ENCODE measurements at places on chromosomes 1 and 21.

GRCh38 chr1:100542285-100542684, 4.3 kb downstream of the GPR88 start:
- no peak for DNase-seq

DNA sequence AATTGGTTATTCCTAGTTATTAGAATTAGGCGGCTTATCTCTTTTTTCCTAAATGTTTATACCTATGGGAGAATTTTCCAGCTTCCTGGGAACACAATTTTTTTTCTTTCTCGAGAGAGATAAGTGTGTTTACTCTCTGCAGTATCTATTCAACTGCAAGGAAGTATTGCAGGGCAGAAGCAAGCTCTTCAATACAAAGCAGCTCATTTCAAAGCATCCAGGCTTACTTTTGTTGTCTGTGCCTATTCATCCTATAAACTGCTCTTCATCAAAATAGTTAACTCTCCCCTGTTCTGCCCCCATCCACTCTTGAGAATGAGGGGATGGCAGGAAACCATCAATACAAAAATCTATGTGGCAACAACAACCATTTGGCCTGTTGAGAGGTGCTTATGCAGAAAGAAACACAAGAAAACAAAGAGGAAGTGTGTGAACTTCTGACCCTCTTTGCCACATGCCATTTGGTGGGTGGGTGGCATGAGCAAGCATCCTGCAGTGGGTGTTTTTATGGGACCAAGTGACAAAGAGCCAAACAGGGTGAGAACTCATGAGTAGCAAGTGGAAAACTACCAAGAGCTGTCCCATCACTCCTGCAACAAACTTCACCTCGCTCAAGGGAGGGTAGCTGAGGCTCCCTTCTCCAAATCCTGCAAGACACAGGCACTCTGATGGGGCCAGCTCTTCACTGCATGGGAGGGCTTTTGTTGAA, 50.6 kb upstream of the MRPS6 start:
- no peak for DNase-seq

DNA sequence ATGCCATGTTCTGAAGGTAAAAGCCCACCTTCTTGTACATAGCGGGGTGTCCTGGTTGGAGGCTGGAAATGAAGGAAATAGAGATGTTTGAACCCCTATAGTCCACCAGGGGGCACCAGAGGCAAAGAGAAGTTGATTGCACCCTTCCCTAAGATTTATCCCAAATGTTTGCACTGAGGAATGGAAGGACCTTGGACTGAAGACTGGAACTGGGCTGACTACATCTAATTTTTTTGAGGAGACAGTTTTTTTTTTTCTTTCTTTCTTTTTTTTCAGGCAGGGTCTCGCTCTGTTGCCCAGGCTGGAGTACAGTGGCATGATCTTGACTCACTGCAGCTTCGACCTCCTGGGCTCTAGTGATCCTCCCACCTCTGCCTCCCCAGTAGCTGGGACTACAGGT, 55.3 kb upstream of the EIF4G3 start:
- DNase-seq, result no peak

DNA sequence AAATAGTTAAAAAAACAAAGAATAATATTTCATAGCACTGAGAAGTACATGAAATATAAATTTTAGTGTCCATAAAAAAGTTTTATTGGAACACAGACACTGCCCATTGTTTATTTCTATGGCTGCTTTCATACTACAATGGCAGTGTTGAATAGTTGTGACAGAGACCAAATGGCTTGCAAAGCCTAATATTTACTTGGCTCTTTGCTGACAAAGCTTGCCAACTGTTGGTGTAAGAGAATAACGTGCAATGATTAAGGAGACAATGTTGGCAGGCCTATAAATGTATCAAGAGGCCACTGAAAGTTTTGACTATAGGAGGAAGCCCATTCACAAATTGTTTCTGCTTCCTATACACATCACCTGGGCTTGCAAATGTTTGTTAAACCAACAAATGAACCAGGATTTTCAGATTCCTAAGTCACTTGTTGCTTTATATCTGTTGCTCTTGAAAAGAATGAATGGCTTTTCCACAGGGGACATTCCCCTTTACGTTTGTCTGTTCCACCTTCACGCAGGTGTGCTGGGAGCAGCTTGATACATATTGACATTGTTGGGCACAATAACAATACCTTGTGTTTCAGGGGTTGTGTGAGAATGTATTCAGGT, 5.5 kb upstream of the ST6GALNAC3 start:
- DNase-seq, result no peak

GRCh38 chr1:41713557-41714327, 205.0 kb downstream of the HIVEP3 start:
- peak; percentile 99 for DNase-seq

GRCh38 chr1:45686015-45686287, 382 bp downstream of the GPBP1L1 start:
- DNase-seq, result no peak

DNA sequence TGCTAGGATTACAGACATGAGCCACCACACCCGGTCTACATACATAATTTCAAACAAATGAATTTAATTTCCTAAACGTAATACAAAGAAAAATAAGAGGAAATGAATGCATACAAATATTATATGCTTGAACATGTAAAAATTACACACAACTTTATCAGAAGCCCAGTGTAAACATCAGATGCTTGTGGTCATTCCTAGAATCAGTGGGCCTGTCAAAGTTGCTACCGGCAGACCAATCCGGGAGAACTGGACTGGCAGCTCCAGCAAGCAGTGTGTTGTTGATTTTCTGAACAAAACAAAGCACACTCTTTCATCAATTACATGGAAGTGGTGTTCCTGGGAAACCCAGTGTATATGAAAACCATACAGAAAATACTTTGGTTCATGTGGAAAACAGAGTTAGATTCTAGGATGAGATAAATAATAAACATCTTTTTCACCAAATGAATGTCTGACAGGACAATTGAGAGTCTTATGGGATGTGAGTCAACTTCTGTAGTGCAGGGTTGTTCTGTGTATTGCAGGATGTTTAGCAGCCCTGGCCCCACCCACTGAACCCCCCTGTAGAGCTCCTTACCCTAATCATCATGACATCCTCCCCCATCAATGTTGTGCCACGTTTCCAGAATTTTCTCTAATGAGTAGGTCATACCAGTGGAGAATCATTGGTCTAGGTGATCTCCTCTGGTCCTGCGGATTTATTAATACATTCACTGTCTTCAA, 33.8 kb downstream of the MFSD2A start:
- no peak for DNase-seq

DNA sequence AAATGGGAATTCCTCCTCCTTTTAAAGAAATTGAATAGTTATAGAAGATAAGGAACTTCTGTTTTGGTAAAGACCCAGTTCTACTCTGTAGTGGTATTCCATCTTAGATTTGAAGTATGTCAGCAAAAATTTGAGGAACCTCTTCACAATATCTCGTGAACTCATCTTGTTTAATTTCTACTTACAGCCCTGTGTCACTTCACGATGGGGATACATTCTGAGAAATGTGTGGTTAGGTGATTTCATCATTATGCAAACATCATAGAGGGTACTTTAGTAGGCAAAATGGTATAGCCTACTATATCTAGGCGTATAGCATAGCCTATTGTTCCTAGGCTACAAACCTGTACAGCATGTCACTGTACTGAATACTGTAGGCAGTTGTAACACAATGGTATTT, 36.0 kb downstream of the ALG6 start:
- DNase-seq, result no peak

GRCh38 chr1:227793948-227794816, 21.3 kb upstream of the PRSS38 start:
- no peak for DNase-seq

DNA sequence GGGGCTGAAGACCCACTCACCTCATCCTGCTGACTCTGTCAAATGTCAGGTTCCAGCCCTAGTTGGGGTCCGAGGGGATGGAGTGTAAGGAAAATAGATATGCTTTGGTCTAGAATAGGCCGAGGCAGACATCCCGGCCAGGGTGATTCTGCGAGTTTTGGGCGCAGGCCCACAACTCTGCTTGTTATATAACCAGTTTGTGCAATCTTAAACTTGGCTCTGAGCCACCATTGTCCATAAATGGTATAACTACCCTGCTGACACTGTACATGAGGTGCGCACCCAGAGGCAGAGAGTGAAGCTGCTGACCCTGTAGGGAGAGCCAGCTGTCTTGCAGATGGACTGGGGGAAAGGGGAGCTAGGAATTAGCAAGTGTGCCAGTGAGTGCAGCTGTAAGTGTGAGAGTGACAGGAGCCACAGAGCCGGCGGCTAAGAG, 1388.8 kb downstream of the AMY1C start:
- DNase-seq, result no peak

- DNase-seq, result no peak
Measured at GRCh38 chr1:206891412-206891811, 5.8 kb upstream of the IL24 start.

GRCh38 chr21:23127973-23128372, 2129.8 kb downstream of the NCAM2 start:
- no peak for DNase-seq

DNA sequence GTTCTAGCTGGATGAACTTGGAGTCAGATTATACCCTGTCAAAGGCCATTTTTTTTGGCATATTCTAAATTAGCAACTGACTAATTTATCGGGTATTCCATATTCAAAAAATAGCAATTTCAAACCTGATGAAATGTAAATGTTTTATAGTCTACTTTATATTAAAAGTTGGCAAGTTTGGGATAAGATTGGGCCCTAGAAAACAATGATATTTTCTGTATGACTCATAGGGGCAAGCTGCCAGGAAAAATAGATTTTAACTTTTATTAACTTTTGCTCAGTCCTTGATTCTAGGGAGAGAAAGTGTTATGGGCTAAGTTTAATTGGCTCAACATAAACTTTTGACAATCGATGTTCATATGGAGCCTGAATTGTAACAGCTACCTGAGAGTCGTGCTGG, 576.9 kb upstream of the B3GALT2 start:
- DNase-seq, result no peak

DNA sequence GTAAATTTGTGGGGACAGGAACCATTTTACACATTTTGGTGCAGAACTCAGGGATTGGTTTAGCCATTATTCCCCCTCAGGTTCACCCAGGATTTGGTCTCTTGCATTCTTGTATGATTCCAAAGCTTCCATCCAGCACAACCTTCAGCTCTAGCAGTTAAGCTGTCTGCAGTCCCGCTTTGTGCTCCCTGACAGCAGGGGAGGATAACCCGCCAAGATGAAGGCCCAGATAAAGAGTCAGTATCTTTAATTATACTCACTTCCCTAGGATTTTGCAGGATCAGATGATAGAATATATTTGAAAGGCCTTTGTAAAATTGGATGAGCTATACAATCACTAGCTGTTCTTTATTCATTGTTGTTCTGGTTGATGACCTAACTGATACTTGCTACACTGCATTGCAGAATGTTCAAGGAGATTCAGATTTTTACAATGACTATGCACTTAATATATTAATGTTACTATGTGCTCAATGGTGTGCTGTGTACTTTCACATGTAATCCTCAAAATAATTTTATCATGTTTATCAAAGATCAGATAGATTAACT, 49.8 kb downstream of the SLC16A1 start:
- no peak for DNase-seq

- no peak for DNase-seq
Measured at GRCh38 chr1:31111290-31111951, 45.9 kb upstream of the PUM1 start.

DNA sequence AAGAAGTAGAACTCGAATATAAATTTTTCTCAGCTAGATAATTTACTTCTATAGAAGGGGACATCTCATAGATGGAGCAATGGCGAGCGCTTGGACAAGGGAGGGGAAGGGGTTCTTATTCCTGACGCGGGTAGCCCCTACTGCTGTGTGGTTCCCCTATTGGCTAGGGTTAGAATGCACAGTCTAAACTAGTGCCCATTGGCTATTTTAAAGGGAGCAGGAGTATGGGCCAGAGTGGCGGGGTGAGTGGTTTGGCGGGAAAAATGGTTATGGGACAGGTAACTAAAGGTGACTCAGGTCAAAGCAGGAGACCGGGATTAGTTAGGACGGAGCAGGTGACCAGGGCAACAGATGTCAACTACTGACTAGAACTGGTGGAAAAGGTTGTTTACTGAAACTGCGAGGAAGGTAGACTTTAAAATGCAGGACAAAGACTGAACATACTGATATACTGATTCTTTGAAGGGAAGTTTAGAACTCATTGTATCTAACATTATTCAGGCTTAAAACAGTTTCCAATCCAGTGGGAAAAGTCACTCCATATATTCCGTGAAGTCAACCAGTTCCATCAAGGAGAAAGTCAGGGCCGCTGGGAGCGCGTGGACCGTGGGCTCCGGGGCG, 940 bp upstream of the ATAD3A start:
- DNase-seq, result no peak

- DNase-seq, result peak; percentile 78
Measured at GRCh38 chr1:86395751-86396497, at the start of gene ODF2L. TSS of gene ODF2L (minus strand) at chr1:86396323. CDS start at chr1:86387027, 9,296 bp downstream.

- DNase-seq, result peak; percentile 59
Measured at GRCh38 chr1:59143133-59143487, 153.8 kb upstream of the FGGY start.

DNA sequence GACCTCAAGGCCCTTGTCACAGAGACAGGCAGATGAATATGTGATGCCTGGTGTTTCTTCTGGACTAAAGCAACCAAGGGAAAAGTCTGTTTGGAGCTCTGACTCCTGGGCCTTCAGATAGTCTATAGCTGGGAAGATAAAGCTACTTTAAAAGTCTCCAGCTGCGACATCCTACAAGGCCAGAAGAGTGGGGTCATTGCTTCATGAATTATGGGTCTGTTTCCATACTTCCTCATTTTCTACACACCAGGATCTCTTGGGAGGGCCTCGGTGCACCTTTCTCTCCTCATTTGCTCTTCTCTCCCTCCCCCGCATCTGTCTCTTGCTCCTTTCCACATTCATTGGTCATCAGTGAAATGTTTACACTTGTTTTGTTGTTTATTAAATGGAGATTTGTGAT, 44.8 kb downstream of the SYT2 start:
- no peak for DNase-seq

- DNase-seq, result no peak
Measured at GRCh38 chr1:220841293-220841692, 38.0 kb upstream of the HLX start.

DNA sequence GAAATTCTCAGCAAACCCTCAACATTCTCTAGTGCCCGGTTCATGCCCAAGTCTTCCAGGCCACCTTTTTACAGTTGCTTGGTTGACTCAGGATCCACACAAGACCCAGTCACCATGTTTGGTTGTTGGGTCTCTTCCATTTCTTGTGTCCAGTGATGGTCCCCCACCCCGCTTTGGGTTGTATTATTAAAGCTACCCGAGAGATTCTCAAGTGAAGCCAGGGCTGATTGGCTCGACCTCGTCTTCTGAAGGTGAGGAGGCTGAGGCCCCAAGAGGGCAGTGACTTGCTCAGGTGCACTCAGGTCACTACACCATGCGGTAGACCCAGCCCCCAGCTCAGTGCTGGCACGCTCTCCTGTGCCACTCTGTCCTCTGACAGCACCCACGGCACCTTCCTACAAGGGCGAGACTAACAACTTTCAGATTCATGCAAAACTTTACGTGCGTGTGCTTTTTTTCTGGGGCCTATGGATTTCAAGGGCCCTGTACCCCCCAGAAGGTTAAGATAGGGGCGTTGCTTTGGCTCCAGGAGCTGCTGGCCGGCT, 50.3 kb downstream of the CAPN9 start:
- no peak for DNase-seq

GRCh38 chr1:200029035-200029821, 1.7 kb downstream of the NR5A2 start:
- peak; percentile 72 for DNase-seq

GRCh38 chr1:19300211-19300610, 11.6 kb upstream of the AKR7A3 start:
- no peak for DNase-seq

Data from H54 (cell line).